ENCODE measurements at places on chromosomes 7 and 10.

DNA sequence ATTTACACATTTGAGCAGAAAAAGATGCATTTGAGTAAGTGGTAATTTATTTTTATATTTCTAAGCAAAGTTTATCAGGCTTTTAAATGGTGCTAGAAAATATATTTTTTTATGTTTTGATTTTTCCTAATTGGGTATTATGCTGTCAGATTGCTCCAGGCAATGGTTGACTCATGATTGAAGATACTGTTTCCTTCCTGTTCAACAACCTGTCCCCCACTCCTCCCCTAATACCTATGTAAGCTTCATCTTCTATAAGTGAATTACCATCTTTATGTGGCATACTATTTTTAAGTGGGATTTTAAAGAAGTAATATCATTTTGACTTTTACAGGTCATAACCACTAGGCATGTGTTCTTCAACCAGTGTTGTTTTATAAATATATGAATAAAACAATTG lies 21.4 kb downstream of the TSPAN13 start:
- no peak for DNase-seq

- DNase-seq, result no peak
Measured at GRCh38 chr10:20485554-20485953, 411.6 kb downstream of the NEBL start.

DNA sequence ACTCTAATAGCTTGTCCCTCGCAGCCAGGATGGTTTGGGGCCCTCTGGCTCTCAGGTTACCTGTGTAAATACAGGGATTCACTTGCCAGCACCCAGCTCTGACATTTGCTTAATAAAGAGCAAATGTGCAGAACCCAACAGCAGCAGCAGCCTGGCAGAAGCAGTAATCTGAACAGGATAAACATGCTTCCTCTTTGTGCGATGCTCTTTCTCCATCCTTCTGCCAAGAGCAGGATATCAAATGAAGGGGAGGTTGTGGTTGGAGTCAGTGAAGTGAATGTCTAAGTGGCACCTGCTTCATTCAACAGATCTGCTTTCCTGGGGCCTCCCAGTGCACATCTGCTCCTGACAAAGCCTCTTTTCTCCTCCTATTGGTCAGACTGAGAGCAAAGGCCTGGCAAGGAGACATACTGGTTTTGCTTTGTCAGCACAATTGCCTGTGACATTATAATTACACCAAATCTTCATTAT lies 130.3 kb downstream of the NRF1 start:
- DNase-seq, result peak; percentile 17

- DNase-seq, result no peak
Measured at GRCh38 chr7:4076701-4077294, 605.3 kb upstream of the FOXK1 start.

GRCh38 chr10:6400331-6400730 lies 179.7 kb downstream of the PRKCQ start:
- no peak for DNase-seq

- no peak for DNase-seq
Measured at GRCh38 chr10:18523858-18524257, 127.5 kb downstream of the NSUN6 start.

DNA sequence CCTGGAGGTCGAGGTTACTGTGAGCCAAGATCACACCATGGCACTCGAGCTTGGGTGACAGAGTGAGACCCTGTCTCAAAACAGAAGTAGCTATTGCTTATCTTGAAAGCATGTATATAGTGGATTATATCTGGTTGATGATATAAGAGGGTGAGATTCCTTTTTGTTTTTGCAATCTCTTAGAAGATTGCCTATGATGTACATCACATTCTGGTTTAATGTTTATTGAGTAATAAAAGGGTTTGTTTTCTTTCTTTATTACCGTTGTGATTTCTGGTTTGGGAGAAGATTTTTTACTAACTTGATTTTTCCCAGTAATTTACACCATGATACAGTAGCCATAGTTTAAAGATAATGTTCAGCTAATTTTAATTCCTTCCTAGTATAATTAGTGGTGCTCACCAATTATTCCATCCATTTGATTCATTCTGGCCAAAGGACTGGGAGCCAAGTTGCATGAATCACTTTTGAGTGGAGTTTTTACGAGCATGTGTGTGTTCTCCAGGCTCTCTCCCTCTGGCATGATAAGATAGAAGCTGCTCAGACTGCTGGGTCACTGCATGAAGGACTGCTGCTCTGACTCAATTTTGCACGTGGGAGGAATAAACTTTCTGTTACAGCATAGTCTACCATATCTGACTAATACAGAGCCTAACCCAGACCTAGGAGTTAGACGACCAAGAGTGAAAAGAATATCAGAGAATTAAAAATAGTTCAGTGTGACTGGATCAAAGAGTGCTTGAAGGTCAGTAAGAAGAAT lies 13.5 kb upstream of the TSPAN13 start:
- DNase-seq, result no peak

- no peak for DNase-seq
Measured at GRCh38 chr7:3138997-3139396, 95.3 kb upstream of the CARD11 start.

DNA sequence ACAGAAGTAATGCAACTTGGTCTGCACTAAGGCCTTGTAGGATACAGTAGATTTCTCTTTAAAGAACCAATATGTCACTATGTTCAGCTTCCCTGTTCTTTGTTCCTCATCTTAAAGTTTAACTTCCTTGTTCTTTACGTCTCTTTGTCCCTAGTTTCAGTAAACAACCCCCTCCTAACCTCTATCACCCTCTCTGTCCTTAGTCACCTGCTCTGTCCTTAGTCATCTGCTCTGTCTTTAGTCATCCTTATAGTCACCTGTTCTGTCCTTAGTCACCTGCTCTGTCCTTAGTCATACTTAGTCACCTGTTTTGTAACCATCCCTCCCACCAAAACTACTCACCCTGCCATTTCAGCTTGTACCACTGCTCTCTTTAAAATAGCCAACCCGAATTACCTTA lies 144.6 kb upstream of the TMEM106B start:
- DNase-seq, result no peak

DNA sequence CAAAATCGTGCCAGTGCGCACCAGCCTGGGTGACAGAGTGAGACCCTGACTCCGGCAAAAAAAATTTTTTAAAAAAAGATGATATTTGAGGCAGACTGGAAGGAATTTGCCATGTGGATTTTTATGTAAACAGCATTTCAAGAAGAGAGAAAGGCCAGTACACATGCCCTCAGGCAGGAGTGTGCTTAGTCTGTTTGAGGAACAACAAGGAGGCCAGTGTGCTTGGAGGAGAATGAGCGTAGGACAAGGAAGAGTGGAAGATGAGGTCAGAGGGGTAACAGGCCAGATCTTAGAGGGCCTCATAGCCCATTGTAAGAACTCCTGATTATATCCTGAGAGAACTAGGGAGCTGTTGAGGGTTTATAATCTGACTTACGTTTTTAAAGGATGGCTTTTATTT lies 17.2 kb upstream of the STRIP2 start:
- DNase-seq, result no peak

DNA sequence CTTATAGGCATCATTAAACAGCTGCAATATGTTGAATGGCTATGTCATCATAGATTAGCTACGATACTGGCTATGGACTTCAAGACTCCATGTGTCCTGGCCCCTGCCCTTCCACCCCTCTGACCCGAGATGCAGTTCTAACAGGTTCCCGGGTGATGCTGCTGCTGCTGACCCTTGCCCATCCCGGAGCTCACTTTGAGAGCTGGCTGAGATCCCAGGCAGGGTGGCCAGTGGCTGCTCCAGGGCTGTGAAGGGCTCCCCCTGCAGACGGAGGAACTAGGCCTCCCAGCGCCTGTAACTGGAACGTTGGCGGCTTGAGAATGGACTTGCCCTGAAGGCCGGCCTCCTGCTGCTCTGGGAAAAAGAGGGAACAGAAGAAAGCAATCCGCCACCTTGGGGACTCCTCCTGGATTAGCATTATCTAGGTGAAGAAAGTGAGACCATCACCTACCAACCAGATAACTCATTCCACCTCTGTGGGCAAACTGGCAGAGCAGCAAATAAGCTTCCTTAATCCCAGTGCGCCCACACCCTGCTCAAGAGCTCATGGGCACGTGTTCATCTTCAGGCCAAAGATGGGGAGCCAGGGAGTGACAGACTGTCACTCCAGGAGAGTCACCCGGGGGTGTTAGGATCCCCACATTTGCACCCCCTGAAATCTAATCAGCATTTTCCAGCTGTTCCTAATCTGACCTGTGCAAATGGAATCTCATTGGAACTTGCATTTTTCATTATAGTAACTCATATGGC lies 56.8 kb downstream of the PARP12 start:
- DNase-seq, result no peak

- no peak for DNase-seq
Measured at GRCh38 chr10:113399065-113399464, 153.8 kb upstream of the HABP2 start.

- no peak for DNase-seq
Measured at GRCh38 chr10:60816628-60817397, 38.5 kb downstream of the CDK1 start.

DNA sequence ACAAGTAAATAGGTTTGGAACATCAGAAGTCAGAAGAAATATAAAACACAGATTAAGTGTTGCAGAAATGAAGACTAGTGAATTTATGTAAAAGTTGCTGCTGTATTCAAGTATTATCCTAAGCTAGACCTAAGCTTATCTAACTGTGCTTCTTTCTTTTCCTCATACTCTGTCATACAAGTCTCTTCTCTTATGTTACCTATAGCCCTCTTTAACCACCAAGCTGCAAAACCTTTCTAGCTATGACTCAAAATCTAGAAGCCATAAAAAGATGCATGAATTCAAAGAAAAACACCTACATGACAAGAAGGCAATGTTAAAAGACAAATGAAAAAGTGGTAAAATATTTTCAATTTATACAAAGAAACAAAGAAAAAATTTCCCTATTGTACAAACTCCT lies 23.0 kb downstream of the DENND11 start:
- DNase-seq, result no peak

DNA sequence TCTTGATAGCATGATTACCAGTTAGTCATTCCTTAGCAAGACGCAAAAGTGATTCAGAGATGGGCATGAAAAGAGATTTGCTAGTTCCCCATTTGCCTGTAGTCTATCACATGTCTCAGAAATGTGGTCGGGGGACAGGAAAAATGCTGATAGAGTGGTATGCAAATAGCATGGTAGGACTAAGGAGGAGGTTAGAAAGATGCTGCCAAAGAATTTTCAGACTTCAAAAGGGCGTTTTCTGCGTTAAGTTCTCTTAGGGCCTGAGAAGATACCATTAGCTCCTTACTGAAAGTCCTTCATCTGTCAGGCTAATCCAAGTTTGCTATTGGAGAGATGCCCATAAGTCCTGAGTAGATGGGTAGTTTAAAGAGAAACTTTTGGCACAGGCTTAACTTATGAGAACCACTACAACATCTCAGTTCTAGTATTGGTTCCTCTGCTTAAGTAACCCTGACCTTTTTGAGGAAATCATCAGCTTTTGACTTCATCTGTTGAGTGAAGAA lies 2.7 kb downstream of the CALD1 start:
- no peak for DNase-seq

GRCh38 chr7:98085674-98086073 lies 21.0 kb upstream of the LMTK2 start:
- no peak for DNase-seq

DNA sequence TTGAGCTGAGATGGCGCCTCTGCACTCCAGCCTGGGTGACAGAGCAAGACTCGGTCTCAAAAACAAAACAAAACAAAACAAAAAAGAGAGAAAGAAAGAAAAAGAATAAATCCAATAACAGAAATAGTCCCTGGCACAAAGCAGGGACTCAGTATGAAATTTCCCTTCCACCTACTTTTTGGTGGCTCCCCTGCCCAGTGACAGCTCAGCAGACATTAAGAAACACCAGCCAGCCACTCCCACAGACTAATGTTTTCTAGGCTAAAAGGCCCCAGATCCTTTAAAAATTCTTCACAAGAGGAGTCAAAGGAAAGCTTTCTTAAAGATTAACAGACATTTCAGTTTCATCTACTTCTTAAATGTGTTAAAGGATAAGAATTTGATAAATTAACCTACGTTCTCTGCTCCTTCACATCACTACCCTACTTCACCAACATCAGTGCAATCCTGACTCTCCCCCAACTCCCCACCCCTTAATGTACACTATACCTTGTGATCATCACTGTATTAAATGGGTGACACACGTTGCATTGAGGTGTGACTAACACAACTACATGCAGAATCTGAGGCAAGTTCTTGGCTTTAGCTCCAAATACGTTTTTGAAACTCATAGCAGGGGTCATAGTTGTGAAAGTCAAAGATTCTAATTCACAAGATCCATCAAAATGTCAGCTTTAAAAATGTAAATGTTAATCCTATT lies 114.5 kb upstream of the CAV2 start:
- DNase-seq, result no peak

GRCh38 chr7:98638853-98639252 lies 21.8 kb downstream of the NPTX2 start:
- DNase-seq, result no peak

- DNase-seq, result no peak
Measured at GRCh38 chr7:43105521-43106120, 6.8 kb upstream of the HECW1 start.

GRCh38 chr7:70506434-70506833 lies 625.5 kb upstream of the GALNT17 start:
- peak; percentile 30 for DNase-seq

GRCh38 chr10:125084191-125084613 lies 76.2 kb downstream of the CTBP2 start:
- no peak for DNase-seq

DNA sequence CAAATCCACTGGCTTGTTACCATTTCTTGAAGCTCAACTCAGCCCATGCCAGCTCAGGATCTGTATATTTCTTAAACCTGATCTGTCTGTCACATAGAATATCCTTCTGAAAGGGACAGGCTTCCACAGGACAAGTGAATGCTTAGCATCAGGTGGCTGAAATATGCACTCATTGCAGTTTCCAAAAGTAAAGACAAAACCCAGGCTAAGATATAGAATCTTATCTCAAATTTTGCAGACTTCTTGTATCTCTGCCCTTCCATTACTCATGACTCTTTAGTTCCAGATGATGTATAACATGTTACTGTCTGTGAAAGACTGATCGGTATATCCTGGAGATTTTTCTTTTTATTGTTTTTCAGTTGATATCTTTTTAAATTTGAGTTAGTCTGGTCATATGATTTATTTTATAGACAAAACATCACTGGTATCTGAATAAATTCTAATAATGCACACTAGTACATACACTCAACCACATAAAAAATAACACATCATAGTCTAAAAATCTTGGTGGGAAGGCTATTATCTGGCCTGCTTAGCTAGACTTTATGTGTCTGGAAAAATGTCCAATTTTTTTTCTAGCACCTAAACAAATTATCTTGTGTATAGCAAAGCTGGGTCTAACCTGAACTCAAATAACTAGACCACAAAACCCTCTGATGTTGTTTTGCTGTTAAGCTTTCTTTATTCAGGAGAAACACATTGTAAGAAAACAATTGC lies 182.6 kb downstream of the ADAM12 start:
- no peak for DNase-seq

- peak; percentile 18 for DNase-seq
Measured at GRCh38 chr10:25174461-25175230, at the start of gene GPR158. Gene GPR158, plus strand, starts transcription at chr10:25175001. Its CDS starts 420 bp downstream, at chr10:25175421.

- DNase-seq, result no peak
Measured at GRCh38 chr10:58158806-58159205, 108.9 kb downstream of the IPMK start.

- no peak for DNase-seq
Measured at GRCh38 chr10:112215342-112215774, 31.8 kb upstream of the GPAM start.

Measured in NCI-H1930 (cell line).